ENCODE measurements at places on chromosomes 4 and X. TPM values are rescaled to one million over a fixed set of nuclear protein-coding genes. Genes with fewer than 3 reads are reported as not detected.
A peak's percentile ranks its signal among the peaks of the same experiment; 100 is the strongest.

- DNase-seq = peak; percentile 94
Observed at GRCh38 chr4:87555773-87556619, 26.8 kb upstream of the SPARCL1 start.

DNA sequence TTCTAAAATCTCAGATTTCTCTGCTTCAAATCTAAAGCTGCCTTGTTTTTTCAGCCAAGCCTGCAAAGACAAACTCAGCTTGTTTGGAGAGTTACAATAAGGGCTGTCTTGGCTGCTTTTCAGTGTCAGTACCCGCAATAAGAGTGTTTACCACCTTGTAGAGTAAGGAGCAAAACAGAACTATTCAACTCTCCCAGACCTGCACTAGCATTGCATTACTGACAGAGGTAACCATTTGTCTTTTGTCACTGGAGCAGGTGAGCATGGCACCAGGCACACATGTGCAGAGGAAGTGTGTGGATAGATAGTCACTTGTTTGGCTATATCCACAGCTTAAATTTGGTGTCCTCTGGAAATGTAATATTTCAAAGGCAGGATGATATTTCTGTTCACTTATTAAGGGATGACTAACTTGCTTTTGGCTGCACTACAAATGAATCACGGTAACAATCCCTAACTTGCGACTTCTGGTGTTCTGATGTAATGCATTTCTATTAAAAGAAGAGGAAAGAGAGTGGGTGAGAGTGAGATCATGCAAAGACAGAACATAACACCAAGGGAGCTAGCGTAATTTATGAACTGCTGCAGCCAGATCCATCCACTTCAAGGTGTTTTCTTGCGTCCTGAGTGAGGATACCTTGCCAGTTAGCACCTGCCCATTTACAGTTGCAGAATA, 38.6 kb downstream of the PTCHD1 start:
- peak; percentile 83 for DNase-seq

DNA sequence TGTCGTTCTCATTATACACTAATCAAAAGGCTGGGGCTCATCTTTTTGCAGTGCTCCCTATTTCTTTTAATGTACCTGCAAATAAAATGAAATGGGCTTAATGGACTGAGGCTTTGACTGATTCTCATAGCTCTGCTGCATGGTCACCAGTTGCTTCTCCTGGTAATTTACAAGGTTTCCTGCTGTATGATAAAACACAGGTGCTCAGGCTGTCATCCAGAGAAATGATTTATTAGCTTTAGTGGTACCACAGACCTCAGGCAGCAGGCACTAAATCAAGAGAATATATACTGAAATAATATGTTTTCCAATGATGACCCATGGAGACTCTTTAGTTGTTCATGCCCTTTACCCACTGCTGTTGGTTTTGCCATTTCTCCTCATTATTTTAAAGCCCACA, 137.7 kb downstream of the C4orf33 start:
- DNase-seq = no peak

GRCh38 chr4:6472387-6473263, at the start of gene PPP2R2C:
Gene PPP2R2C (minus strand): TSS chr4:6472614. CDS start chr4:6472229, 385 bp downstream.
- DNase-seq = peak; percentile 26

DNA sequence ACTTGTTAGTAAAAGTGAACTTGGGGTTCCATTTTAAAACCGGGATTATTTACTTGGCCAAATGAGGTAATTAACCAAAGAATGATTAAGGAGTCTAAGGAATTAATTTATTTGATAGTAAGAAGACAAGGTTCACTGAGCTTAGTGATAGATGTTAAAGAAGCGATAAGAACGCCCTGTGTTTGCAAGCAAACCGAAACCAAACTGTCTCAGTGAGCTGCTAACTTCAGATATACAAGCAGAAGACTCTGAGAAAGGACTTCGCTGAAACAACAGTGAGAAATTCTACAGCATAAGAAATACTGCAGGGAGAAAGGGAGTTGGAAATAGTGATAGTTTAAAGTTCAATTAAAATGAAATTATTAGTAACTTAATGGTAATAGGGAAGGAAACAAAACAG, 37.6 kb upstream of the SHISA3 start:
- DNase-seq = no peak

DNA sequence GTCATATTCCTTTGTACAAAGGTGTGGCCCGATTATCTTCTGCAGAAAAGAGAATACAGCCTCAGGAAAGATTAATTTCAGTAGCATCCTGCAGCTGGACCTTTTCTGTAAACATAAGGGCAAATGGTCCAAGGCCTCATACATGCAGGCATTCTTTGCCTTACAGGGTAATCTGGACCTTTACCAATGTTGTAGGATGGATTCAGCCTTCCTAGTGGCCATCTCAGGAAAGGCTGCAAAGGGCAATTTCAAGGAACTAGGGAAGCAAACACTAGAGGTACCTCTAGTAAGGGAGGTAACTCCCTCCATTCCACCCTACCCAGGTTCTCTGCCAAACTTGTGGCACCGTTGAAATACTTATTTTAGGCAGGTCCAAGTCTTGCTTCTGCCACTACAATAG, 43.0 kb downstream of the UGT2B28 start:
- DNase-seq = no peak

DNA sequence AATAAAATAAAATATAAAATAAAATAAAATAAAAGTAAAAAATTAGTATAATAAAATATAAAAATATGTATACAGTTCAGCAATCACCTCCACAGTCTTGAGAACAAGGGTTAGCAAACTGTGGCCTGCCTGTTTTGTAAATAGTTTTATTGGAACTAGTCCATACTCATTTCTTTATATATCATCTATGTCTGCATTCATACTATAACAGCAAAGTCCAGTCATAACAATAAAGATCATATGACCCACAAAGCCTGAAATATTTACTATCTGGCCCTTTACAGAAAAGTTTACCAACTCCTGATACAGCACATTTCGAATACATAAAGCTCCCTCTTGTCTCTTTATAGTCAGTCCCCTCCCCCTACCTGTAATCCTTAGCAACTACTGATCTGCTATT, 111.9 kb downstream of the SLC10A6 start:
- no peak for DNase-seq

- no peak for DNase-seq
Observed at GRCh38 chr4:47219586-47219985, 188.2 kb downstream of the GABRB1 start.

GRCh38 chrX:53036149-53036548, 12.4 kb upstream of the GPR173 start:
- DNase-seq = no peak

- DNase-seq = no peak
Observed at GRCh38 chr4:93648258-93648657, 180.3 kb upstream of the ATOH1 start.

DNA sequence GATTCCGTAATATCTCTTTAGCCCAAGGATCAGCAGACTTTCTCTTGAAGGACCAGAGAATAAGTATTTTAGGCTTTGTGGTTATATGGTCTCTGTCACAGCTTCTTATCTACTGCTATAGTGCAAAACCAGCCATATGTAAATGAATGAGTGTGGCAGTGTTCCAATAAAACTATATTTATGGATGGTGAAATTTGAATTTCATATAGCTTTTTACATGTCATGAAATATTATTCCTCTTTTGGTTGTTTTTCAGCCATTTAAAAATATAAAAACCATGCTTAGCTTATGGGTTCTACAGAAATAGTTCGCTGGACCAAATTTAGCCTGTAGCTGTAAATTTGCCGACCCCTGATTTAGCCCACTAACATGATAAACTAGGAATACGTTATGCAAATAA, 18.0 kb upstream of the MSMO1 start:
- no peak for DNase-seq

DNA sequence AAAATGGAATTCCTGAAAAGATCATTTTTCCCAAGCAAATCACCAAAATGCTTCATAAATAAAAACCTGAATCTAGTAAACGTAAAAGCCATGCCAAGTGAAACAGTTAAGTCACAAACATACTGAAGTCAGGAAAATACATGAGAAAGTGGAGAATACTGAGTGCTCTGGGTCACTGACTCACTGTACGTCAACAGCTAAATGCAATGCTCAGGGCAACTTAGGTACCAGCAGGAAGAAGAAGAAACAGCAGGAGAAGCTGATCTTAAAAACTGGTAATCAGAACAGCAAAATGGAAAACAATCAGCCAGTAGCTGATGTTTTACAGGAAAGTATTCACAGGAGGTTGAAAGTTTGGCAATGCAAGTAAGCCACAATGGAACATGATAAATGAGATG, 252.6 kb upstream of the ETNPPL start:
- DNase-seq = no peak

DNA sequence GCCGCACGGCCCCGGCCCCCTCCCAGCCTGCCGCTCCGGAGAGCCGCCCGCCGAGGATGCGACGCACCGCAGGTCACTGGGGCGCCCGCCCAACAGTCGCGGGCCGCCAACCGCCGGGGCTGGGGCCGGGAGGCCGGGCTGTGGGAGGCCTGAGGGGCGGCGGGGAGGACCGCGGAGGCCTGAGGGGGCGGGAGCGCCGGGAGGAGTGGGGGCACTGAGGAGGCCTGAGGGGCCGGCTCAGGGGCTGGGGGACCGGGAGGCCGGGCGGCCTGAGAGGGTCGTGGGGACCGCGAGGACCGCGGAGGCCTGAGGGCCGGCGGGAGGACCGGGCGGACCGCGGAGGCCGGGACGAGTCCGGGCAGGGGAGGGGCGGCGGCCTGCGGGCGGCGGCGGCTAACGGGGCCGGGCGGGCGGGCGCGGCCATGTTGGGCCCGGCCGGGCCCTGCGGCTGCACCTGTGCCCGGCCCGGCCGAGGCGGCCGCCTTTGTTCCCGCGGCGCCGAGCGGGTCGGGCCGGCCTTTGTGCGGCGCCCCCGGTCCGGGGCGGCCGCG, 353 bp downstream of the NSD2 start:
- DNase-seq = no peak

- no peak for DNase-seq
Observed at GRCh38 chr4:182222766-182223165, 20.4 kb upstream of the TENM3 start.

- DNase-seq = peak; percentile 12
Observed at GRCh38 chr4:77619408-77619807, 13.8 kb downstream of the CXCL13 start.

GRCh38 chrX:100931218-100931924, 2.7 kb upstream of the XKRX start:
- DNase-seq = no peak

- DNase-seq = no peak
Observed at GRCh38 chr4:54695337-54695736, 37.6 kb downstream of the KIT start.

DNA sequence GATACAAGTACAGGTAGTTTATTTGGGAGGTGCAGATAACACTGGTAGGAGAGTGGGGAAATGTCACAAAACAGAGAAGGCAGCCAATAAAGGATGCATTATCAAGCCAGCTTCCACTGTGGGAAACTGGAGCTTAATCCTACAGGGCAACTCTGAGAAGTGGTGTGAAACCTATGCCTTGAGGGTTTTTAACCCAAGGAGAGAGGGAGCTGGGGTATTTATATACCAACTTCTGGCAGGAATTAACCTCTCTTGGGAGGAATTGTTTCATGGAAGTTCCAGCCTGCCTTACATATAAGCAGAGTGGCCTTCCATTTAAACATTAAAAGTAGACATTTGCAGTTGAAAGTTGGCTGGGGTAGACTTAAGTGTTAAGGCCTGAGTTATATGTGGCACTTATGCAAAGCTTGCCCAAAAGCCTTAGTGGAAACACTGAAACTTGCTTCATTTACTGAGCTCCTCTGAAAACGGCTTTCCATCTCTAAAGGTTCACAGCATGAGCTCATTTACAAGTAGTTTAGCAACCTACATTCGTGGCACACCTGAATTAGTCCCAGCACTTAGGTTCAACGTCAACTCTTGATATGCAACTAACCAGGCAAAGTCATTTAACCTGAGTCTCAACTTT, 19.2 kb downstream of the MAGEB17 start:
- DNase-seq = no peak

GRCh38 chrX:133653358-133653757, 238.1 kb upstream of the GPC4 start:
- no peak for DNase-seq

DNA sequence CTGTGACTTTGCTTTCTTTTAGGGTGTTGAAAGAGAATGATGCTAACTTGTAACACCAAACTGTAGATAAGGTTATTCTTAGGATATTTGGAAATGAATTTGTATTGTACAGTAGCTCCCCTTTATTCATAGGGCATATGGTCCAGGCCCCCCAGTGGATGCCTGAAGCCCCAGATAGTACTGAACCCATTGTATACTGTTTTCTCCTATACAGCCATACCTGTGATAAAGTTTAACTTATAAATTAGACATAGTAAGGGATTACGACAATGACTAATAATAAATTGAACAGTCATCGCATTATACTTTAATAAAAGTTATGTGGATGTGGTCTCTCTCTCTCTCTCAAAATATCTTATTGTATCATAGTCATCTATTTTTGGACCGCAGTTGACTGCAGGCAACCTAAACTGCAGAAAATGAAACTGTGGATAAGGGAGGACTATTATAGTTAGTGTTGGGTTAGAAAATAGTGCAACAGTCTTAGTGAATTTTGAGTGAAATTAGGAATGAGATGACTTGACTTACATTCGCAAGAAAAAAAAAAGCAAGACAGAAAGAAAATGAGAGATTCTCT, 105.1 kb downstream of the CLDN22 start:
- no peak for DNase-seq

- no peak for DNase-seq
Observed at GRCh38 chr4:10035130-10035529, 13.8 kb upstream of the SLC2A9 start.

- DNase-seq = peak; percentile 33
Observed at GRCh38 chrX:18995221-18995620, 11.3 kb upstream of the PHKA2 start.

DNA sequence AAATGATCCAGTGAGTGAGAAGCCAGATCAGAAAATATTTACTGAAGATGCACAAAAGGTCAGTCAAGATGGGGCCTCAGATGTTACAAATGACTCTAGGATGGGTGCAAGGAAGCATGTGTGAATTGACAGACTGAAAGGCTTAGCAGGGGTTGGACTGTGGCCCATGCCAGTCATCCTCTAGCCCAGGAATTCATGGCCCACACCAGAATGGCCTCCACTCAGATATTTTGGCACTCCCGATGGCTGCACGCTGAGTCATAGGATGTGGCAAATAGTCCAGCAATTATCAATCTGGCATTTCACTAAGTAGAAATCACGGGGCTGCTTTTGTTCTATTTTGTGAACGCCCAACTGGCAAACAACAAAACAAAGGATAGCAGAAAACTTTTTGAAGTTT, 406.5 kb downstream of the IQCM start:
- peak; percentile 88 for DNase-seq

DNA sequence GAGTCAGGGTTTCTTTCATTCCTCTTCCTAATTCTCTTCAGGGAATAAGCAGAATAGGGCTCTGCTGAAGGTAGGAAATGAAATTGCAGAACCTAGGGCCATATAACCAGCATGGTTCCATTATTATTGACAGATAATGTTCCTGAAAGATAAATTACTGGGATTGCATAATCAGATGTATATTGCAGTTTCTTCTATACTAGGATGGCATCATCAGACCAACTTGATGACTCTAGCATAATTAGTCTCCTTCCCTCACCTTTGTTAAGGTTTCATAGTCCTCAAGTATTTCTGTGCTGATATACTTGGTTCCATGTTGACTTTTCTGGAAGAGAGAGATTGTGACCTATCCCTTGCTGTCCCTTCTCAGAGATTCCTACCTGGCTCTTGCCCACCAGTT, 492.3 kb upstream of the LCORL start:
- no peak for DNase-seq

The ZMYM3 gene
- total RNA-seq = 8.4 TPM

The GPR82 gene
- total RNA-seq = not detected

The NUDT10 gene
- not detected for total RNA-seq

The USP46 gene
- 16.8 TPM for total RNA-seq

The DCAF8L2 gene
- total RNA-seq = not detected

The GPR173 gene
- total RNA-seq = 1.3 TPM

The TCEANC gene
- total RNA-seq = 4.0 TPM

The LRRC66 gene
- 0.52 TPM for total RNA-seq

The OFD1 gene
- total RNA-seq = 44.8 TPM

The TSPAN7 gene
- total RNA-seq = not detected

The PDHA2 gene
- not detected for total RNA-seq

The ARHGAP36 gene
- total RNA-seq = not detected
